ENCODE measurements at places on chromosomes 2 and 18.
A peak's percentile ranks its signal among the peaks of the same experiment; 100 is the strongest.

- DNase-seq, result no peak
Measured at GRCh38 chr18:32669549-32670165, 103.2 kb downstream of the KLHL14 start.

DNA sequence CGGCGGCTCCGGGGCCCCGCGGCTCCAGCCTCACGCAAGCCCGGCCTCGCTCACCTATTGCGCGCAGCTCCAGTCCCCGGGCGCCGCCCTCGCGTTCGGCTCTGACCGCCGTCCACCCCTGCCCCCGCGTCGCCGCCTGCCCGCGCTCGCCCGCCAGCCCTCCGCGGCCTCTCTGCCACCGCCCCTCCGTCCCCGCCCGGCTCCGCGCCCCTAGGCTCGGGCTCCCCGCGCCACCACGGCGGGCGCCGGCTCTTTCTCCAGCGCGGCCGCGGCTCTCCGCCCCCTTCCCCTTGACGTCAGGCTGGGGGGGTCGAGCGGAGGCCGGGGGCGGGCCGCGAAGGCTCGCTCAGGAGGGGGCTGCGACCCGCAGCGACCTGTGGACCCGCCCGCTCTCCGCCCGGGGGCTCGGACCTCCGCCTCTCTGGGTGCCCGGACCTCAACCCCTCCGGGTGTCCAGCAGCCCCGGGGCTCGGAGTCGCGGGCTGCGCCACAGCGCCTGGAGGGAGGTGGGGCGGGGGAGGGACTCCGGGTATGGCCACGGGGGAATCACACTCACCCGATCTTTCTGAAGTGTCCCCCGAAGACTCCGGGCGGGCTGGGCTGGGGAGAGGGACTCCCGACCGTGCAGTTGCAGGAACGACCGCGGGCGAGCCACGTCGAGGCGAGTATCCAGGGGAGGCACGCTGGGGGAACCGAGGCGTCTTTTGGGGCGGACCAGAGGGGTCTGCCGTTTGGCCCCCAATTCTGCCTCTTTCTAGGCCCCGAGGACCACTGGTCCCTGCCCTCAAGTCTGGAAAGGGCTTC is at the start of gene SEMA4C:
Gene SEMA4C, minus strand, starts transcription at position 259 of the 804 bp plus-strand sequence. CDS start 2,194 bp downstream, outside the sequence.
- DNase-seq, result no peak

DNA sequence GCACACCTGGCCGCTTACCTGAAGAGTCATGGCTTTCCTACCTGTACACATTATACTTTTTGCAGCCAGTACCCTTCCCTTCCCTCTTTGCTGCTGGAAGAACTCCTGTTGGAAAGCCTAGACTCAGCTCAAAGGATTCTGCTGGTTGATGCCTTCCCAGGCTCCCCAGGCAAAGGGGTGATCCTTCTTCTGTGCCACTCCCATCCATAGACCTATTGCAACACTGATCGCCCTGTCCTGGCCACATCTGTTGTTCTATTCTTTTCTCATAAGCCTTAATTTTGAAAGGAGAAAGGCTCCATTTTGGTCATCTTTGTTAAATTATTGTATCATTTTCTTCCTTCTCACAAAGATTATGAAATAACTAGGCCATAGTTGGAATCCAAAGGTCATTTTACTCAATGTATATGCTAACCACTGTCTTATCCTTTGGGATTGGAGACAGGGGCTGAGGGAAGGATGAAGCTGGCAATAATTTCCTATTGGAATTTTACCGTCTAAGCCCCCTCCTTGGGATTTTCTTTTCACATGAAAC is 3.4 kb upstream of the PRKCE start:
- no peak for DNase-seq

DNA sequence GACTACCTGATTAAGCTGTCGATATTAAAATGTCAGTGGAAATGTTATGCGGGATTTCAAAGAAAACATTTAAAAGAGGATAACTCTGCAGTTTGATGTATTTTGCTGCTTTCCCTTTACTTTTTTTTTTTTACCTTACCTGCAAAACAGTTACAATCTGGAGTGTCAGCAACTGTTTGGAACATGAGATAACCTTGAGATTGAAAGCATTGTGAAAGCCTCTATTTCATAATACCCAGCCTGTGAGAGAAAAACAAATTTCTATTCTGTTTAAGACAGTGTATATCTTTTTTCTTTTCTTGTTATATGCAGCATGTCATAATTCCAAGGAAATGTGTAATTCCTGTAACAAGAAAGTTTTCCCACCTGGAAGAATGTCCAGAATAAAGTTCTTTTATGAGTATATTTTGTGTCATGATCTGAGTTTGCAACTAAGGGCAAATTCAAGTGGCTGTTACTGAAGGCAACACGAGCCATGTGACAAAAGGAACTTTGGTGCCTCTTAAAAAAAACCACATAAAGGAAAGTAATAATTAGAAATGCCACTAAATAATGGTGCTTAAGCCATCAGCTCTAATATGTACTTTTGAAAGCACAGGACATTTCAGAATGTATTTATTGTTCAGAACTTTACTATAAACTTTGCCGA is 297.0 kb upstream of the DSEL start:
- DNase-seq, result no peak

- no peak for DNase-seq
Measured at GRCh38 chr18:79796016-79796415, 1.7 kb upstream of the KCNG2 start.

DNA sequence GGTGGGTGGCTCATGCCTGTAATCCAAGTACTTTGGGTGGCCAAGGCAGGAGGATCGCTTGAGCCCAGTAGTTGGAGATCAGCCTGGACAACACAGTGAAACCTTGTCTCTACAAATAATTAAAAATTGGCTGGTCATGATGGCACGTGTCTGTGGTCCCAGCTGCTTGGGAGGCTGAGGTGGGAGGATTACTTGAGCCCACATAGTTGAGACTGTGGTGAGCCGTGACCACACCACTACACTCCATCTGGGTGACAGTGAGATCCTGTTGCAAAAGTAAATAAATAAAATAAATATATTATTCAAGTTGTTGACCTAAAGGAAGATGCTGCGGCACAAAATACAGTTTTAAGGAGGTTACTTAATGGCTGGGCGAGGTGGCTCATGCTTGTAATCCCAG is 72.7 kb downstream of the LAMA3 start:
- peak; percentile 4 for DNase-seq

GRCh38 chr2:173019755-173020154 is 55.9 kb upstream of the MAP3K20 start:
- DNase-seq, result no peak

DNA sequence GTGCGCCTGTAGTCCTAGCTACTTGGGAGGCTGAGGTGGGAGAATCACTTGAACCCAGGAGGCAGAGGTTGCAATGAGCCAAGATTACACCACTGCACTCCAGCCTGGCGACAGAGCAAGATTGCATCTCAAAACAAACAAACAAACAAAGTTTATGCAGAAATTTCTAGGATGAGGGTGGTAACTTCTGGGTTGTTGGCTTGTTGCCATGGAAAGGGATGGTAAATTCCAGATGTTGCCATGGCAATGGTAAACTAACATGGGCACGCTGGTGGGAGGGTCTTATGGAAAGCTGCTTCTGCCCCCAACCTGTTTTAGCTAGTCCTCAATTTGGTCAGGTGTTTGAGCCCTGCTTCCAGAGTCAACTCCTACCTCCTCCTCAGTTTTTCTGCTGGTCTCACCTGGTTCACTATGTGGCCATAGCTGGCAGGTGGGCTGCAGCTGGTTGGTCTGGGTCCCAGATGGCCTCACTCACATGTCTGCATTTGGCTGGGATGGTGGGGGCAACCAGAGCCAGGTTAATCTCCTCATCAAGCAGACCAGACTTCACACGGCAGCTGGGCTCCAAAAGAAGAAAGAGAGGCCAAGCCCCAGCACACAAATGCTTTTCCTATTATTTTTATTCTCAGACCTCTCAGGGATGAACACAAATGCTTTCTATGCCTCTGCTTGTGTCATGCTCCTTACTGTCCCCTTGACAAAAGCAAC is 26.6 kb upstream of the TEX44 start:
- DNase-seq, result no peak

DNA sequence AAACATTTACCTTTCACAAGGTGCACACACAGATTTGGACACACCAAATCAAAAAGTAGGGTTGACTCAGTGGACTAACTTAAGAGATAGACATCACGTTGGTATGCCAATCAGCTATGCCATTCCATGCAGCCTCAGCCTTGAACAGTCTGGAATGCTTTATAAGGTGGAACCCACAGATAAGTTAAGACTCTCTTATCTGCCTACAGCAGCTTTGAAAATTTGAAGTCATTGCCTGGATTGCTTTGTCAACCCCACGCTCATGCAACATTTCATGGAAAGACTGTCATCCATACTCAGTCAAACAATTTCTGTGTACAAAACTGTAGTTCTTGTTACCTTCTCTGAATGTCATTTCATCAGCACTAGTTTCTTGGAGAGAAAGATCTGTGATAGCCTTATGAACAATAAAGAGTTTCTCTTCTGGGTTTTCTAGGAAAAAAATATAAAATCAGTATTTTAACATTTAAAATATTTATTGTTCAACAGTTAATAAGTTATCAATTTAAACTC is 1.2 kb downstream of the ERMN start:
- no peak for DNase-seq

GRCh38 chr2:6883448-6884122 is 6.0 kb downstream of the RSAD2 start:
- no peak for DNase-seq

DNA sequence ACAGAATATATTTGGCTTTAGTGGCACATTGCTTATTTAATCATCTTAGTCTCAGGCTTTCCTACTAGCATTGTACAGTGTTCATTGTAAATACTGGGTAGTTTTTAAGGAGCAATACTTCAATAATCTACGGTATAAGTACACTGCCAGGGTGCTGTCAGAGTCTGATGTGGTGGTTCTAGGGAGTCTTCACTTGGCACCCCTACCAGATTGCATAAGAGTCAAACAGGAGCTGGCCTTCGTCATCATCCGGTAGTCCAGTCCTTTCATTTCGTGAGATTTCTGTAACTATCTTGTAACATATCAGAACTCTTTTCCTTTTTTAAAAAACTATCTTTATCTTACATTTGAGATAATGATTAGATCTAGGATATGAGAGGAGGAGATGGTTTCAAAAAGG is 91.1 kb downstream of the ZNF532 start:
- DNase-seq, result no peak

- DNase-seq, result no peak
Measured at GRCh38 chr2:216426166-216426777, 14.0 kb downstream of the SMARCAL1 start.

- DNase-seq, result no peak
Measured at GRCh38 chr2:37819186-37819585, 105.9 kb upstream of the RMDN2 start.

GRCh38 chr2:187051350-187051749 is 202.4 kb upstream of the ZSWIM2 start:
- no peak for DNase-seq

DNA sequence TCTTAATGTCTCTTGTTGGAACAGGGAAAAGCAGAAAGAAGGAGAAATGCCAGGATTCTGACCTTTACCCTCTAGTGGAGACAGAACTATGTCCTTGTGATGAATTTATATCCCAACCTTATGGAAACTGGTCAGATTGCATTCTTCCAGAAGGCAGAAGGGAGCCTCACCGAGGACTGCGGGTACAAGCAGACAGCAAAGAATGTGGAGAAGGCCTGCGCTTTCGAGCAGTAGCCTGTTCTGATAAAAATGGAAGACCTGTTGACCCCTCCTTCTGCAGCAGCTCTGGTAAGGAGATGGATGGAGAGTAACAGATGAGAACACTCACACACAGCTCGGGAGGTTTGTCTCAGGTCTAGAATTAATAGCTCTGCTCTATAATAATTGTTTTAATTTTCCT is 552.7 kb upstream of the HNMT start:
- DNase-seq, result no peak

GRCh38 chr18:3649135-3649632 is 199.2 kb downstream of the TGIF1 start:
- no peak for DNase-seq

DNA sequence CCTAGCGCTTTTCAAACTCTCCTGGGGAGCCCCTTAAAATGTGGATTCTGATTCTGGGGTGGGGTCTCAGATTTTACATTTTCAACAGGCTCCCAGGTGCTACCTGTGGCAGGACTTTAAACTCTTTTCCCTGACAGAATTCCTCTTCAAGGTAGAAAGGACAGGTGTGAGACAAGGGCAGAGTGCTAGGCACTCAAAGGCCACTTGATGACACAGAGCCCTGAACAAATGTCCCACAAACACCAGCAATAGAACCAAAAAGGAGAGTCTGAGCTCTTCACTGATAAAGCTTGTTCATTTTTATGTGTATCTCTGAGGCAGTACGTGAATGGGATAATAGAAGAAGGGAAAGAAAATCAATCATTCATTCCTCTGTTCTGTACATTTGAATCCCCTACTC is 77.7 kb upstream of the PELI1 start:
- DNase-seq, result no peak

- no peak for DNase-seq
Measured at GRCh38 chr18:78645216-78645615, 334.4 kb upstream of the SALL3 start.

GRCh38 chr2:86037141-86037794 is 68.4 kb downstream of the POLR1A start:
- peak; percentile 38 for DNase-seq

- no peak for DNase-seq
Measured at GRCh38 chr2:190575263-190575662, 40.7 kb upstream of the NEMP2 start.

DNA sequence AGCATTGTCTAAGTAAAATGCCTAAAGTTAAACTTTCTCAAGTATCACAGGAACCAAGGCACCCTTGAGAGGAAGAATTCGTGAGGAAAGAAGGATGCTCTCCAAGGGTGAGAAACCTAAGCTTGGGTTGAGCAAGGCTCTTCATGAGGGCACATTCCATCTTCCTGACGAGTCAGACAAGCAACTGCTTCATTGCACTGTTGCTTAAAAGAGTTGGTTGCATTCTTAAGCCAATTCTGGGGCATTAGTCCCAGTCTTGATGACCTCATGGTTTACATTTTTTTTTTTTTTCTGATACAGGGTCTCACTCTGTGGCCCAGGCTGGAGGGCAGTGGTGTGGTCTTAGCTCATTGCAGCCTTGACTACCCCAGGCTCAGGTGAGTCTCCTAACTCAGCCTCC is 237.5 kb downstream of the ACTR3 start:
- no peak for DNase-seq

- DNase-seq, result no peak
Measured at GRCh38 chr18:47970664-47971531, 40.4 kb upstream of the SMAD2 start.

DNA sequence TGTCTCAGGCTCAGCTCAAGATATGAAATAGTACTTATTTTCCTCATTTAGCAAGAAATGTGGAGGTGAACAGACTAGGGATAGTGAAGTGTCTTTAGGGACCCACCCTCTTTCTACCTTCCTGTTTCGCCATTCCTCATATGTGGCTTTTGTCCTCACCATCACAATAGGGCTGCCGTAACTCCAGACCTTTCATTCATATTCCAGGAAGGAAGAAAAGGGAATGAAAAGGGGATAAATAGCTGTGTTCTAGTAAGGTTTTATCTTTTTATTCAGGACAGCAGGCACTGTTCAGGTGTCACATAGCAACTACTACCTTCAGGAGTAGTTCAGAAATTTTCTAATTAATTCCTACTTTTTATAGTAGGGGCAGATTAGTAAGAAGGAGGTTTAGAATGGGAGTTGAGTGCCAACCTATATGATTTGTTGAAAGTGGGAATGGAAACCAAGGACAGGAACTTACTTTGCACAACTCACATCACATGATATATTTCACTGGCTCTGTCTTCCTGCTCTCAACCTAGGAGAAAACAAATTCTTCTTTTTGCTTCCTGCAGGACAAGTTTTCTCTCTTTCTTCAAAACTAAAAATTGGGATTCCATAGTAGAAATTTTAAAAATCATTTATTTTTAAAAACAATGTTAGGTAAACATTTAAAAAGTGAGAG is 36.0 kb upstream of the HDAC4 start:
- no peak for DNase-seq
